ENCODE measurements at places on chromosomes 1 and 21.

GRCh38 chr1:174818951-174819350 is 180.8 kb upstream of the CACYBP start:
- peak; percentile 81 for DNase-seq

GRCh38 chr1:77202751-77203150 is 16.5 kb downstream of the PIGK start:
- DNase-seq: no peak

DNA sequence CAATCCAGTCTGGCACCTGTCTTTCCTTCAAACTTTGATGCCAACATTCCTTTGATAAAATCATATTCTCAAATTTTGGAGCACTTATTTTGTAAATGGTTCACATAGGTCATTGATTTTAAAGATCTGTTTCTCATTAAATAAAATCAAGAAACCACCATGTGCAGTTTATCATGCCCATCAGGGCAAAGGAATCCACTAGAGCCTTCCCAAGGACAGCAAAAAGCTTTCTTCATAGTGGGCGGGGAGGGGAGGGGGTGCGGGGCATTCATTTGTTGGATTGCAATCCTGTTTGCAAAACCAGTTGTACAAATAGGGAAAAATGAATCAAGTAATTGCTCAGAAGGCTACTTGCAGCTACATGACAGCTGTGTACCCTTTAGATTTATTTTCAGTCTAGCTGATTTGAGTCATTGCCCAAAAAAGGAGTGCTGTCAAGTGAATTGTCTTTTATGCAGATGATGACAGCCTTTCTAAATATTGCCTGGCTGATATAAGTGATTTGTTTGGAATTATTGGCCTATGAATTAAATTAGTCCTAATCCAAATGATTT is 23.0 kb downstream of the LRRC8B start:
- DNase-seq: no peak

DNA sequence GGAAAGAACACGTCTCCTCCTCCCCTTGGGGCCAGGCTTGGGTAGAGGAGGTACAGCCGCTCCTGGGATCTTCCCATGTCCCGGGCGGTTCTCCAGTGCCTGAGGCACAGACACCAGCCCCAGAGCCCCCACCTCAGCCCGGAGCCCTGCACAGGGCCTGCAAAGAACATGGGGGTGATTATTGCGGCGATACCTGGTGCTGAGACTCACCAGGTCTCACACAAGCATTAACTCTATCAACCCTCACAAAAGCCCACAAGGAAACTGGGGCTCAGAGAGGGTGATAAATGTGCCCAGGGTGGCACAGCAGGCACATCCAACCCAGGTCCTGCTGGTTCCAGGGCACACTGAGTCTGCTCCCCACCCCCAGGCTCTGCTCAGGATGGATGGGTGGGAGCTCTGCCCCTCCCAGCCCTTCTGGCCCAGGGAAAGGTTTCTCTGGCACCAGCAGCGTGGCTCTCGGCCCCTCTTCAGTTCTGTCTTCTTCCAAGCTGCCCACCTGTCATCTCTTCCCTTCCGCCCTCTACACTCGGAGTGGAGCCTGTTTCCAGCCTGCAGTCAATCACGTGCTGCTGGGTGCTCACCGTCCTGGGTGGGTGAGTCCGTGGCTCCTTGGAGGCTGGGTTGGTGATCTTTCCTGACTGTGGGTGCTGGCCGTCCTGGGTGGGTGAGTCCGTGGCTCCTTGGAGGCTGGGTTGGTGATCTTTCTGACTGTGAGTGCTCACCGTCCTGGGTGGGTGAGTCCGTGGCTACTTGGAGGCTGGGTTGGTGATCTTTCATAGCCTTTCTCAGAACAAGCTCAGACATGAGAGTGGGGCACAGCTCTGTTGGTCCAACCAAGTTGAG is 53.6 kb upstream of the AJAP1 start:
- no peak for DNase-seq

GRCh38 chr1:85153149-85153891 is 47.5 kb downstream of the SYDE2 start:
- DNase-seq: no peak

DNA sequence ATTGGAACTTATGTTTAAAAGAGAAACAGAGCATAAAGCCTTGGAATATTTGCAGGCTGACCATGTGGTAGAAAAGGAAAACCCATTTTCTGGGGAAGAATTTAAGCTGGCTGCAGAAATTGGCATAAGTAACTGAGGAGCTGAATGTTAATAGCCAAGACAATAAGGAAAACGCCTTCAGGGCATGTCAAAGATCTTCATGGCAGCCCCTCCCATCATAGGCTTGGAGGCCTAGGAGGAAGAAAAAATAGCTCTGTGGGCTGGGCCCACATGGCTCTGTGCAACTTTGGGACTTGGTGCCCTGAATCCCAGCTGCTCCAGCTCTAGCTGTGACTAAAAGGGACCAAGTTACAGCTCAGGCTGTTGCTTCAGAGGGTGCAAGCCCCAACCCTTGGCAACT is 51.5 kb downstream of the CTH start:
- DNase-seq: no peak

GRCh38 chr1:28934676-28935075 is 20.3 kb downstream of the EPB41 start:
- peak; percentile 6 for DNase-seq

- no peak for DNase-seq
Observed at GRCh38 chr1:180261524-180262155, 31.6 kb downstream of the LHX4 start.

DNA sequence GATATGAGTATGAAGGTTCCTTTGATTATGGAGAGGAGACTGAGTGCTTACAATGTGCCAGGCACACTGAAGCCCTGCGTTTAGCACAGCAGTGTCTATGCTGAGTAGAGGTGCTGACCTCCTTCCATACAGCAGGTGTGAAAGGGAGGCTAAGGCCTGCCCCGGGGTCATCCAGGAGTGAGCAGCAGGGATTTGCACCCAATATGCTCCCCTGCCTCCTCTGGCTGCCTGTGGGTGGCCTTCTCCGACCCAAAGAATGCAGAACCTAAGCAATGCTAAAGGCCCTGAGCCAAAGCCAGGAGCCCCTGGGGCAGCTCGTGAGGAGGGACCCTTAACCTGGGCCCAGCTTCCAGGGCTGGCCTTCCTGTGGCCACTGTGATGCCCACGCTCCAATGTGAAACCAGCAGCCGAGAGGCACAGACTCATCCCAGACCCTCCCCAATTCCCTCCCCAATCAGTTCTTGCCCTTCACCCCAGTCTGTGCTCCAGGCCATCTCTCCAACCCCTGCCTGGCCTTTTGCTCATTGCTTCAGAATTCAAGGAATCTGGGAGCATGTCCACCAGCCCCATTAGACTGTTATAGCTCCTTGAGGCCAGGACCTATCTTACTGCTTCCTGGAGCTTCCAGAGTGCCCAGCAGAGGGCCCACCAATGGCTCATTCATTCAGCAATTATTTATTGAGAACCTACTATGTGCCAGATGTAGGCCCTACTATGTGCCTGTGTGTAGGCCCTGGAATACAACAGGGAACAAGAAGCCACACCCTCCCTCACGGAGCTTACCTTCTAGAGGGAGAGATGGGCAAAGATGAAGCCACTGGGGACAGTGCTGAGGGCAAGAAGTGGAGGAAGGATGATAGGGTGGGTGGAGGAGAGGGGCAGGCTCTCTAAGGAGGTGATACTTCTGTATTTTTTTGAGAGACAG is 53.3 kb downstream of the TAS1R2 start:
- DNase-seq: peak; percentile 16

DNA sequence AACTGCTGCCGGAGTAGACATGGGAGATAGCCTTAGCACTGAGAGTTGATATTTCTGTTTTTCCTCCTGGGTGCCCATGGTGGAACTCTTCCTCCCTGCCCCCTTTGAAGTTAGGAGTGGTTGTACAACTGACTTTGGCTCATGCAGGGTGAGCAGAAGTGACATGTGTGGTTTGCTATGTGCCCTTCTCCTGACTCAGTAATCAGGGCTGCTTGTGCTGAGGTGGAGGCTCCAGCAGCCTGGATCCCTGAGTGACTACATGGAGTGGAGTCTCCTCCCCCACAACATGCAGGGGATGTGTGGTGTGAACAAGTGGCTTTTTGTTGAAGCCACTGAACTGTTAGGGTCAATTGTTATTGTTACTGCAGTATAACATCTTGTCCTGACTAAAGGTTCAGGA is 261.6 kb downstream of the CAMTA1 start:
- peak; percentile 7 for DNase-seq

- peak; percentile 4 for DNase-seq
Observed at GRCh38 chr1:13965770-13966398, 265.9 kb downstream of the PRDM2 start.

GRCh38 chr1:180916771-180917170 is 4.1 kb downstream of the KIAA1614 start:
- DNase-seq: no peak
